ENCODE measurements at places on chromosomes 4 and X. TPM values are rescaled to one million over a fixed set of nuclear protein-coding genes. Genes with fewer than 3 reads are reported as not detected.

The PNMA6F gene
- total RNA-seq: not detected

DNA sequence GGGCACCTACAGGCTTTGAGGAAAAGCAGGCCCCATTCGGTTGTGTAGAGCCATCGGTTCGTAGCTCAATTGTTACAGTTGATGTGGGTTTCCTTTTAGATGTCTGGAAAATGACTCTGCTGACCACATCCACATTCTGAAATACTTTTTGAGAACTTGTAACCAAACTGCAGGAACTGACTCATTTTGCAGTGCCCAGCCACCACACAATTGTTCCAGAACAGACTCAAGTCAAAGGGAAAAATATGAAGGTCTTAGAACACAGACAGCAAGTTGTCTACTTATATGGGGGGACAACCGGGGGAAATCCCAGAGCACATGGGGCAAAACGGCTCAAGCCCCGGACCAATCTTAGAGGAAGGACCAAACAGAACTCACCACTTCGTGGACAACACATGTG lies 557.6 kb upstream of the DIPK2B start:
- no peaks in the 10 kb centered on the region for H3K4me1 ChIP-seq
- H3K36me3 ChIP-seq: no peaks in the 10 kb centered on the region
- H3K27ac ChIP-seq: no peak overlapping the region
- no peak for DNase-seq
- no peak overlapping the region for H3K4me3 ChIP-seq

The KLKB1 gene
- 59.0 TPM for total RNA-seq

The FGA gene
- total RNA-seq: 14,579 TPM

- no peak overlapping the region for H3K4me3 ChIP-seq
- H3K27me3 ChIP-seq: no peaks in the 10 kb centered on the region
- DNase-seq: no peak
- no peaks in the 10 kb centered on the region for H3K36me3 ChIP-seq
- H3K4me1 ChIP-seq: no peaks in the 10 kb centered on the region
These were observed 108.0 kb upstream of the PCDH18 start for GRCh38 chr4:137640156-137640837.

- H3K36me3 ChIP-seq: no peaks in the 10 kb centered on the region
- H3K27ac ChIP-seq: no peak overlapping the region
- no peaks in the 10 kb centered on the region for H3K27me3 ChIP-seq
- no peaks in the 10 kb centered on the region for H3K4me1 ChIP-seq
- H3K4me3 ChIP-seq: no peak overlapping the region
These were observed 7.0 kb upstream of the ADGRA3 start for GRCh38 chr4:22522706-22523501.
